Activated naive CD8-positive, alpha-beta T cell treated with anti-CD3 and anti-CD28 coated beads, Interleukin-2, amount 10 ng/mL, durations not matched to agents 7 days and 5 days (primary cell): ENCODE measurements at places on chromosomes 16 and 17.
A peak's percentile ranks its signal among the peaks of the same experiment; 100 is the strongest.

DNA sequence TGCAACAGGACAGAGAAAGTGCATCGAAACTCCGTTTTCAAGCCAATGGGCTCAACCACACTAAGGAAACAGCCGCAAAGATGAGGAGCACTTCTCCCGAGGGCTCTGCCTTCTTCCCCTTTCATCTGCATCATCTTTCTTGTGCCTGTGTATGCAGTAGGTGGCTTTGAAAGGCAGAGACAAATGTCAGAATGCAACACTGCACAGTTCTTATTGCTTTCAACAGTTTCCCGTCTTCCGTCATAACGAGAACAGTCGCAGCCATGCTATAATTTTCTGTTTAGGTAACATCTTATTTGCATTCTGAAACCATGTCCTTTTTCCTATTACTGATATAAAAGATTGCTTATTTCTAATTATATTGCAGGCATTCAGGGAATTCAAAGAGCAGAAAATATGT, 205.2 kb downstream of the SLC39A11 start:
- H3K27me3 ChIP-seq = no peaks in the 10 kb centered on the region
- no peak for DNase-seq
- H3K36me3 ChIP-seq = peaks cover 11% of the 10 kb centered on the region
- no peak overlapping the region for H3K4me3 ChIP-seq

GRCh38 chr17:59332749-59333377, 1.4 kb downstream of the YPEL2 start:
- peaks cover 6% of the 10 kb centered on the region for H3K36me3 ChIP-seq
- no peaks in the 10 kb centered on the region for H3K27me3 ChIP-seq
- H3K4me3 ChIP-seq = peak overlapping the region; percentile 95
- H3K4me1 ChIP-seq = peaks cover 38% of the 10 kb centered on the region
- DNase-seq = no peak

DNA sequence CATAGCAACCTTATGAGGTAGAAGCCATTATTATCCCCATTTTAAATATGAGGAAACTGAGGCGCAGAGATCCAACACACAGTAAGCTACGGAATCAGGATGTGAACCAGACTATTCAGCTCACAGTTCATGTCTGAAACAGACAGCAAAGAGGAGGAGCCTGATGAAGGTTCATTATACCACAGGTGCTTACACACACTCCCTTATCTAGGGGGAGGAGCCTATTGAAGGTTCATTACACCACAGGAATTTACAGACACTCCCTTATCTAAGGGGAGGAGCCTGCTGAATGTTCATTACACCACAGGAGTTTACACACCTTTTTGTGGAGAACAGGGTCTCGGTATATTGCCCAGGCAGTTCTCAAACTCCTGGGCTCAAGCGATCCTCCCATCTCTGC, 21.9 kb downstream of the C16orf95 start:
- H3K27me3 ChIP-seq = no peaks in the 10 kb centered on the region
- H3K4me1 ChIP-seq = peaks cover 2% of the 10 kb centered on the region
- H3K4me3 ChIP-seq = no peak overlapping the region
- H3K27ac ChIP-seq = no peak overlapping the region
- DNase-seq = no peak

DNA sequence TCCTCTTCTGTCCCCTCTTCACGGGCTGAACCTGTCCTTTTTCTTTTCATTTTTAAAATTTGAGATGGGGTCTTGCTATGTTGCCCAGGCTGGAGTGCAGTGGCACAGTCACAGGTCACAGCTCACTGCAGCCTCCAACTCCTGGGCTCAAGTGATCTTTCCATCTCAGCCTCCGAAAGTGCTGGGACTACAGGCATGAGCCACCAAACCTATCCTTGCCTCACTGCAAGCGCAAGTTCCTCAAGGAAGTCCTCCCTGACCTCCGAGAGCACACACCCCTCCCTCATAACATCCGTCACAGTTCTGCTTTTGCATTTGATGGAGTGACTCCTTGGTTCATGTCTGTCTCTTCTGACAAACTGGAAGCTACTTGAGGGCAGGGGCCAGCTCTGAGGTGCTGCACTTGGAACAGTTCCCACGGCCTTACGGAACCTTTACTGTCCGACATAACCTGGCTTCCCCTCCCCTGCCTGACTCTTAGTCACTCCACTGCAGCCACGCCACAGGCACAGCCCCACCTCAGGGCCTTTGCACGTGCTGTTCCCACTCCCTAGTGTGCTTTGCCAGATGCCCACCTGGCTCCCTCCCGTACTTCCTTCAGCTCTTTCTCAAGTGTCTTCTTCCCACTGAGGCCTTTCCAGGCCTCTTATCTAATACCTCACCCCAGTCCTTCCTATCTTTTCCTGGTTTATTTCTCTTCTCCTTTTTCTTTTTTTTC, 4.4 kb downstream of the TBX6 start:
- H3K36me3 ChIP-seq = peaks cover 16% of the 10 kb centered on the region
- H3K27me3 ChIP-seq = no peaks in the 10 kb centered on the region
- peak overlapping the region; percentile 58 for H3K27ac ChIP-seq
- no peak overlapping the region for H3K4me3 ChIP-seq
- DNase-seq = no peak
- H3K4me1 ChIP-seq = peaks cover 26% of the 10 kb centered on the region

DNA sequence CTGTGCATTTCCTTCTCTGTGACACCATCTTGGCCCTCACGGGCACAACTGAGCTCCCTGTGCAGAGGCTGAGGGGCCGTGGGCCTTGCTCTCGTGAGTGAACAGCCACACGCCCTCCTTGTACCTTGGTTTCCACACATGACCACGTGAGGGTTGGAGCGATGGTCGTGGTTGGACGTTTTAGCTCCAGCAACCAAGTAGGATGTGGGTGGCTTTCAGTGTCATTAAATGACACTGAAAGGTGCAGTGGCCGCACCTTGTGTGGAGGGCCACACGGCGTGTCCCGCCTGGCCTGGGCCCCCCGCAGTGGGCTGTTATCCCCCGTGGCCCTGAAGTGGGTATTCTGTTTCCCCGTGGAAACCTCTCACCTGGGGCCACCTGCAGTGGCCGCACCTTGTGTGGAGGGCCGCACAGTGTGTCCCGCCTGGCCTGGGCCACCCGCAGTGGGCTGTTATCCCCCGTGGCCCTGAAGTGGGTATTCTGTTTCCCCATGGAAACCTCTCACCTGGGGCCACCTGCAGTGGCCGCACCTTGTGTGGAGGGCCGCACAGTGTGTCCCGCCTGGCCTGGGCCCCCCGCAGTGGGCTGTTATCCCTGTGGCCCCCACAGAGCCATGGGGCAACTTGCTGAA, 28.2 kb downstream of the ACSF3 start:
- no peaks in the 10 kb centered on the region for H3K27me3 ChIP-seq
- peaks cover 7% of the 10 kb centered on the region for H3K4me1 ChIP-seq
- peak; percentile 24 for DNase-seq
- no peak overlapping the region for H3K27ac ChIP-seq

- H3K27ac ChIP-seq = no peak overlapping the region
- H3K4me1 ChIP-seq = peaks cover 15% of the 10 kb centered on the region
- H3K4me3 ChIP-seq = no peak overlapping the region
Observed at GRCh38 chr16:66300037-66300436, 66.5 kb upstream of the CDH5 start.

DNA sequence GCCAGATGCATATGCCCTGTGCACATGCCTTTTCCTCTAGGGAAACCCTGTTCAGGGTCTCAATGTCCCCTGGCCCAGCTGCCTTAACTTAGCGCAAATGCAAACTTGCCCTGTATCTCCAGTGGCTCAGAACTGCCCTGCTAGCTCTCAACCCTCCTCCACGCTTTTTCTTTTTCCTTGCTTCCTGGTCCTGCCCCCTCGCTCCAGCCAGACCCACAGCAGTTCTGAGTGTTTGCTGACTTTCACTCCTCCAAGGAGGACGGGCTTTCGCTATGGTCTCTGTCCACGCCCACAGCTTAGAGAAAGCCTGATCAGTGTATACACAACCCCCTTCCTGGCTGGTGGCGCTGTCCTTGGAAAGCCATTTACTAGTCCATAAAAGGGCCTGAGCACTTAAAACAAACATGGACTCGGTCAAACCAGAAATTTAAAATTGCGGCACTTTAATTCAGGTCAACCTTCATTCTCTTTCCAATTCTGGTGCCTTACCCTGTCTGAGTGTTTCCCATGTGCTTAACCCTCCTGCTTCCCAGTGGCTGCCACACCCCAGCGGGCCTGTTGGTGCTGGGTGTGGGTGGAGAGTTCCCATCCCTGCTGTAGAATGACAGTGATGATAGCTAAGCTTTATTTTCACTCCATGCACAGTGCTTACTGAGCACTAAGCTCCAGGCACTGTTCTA, 15.6 kb upstream of the TMEM98 start:
- no peak for DNase-seq
- H3K4me3 ChIP-seq = no peak overlapping the region
- peaks cover 25% of the 10 kb centered on the region for H3K4me1 ChIP-seq
- H3K27ac ChIP-seq = no peak overlapping the region

DNA sequence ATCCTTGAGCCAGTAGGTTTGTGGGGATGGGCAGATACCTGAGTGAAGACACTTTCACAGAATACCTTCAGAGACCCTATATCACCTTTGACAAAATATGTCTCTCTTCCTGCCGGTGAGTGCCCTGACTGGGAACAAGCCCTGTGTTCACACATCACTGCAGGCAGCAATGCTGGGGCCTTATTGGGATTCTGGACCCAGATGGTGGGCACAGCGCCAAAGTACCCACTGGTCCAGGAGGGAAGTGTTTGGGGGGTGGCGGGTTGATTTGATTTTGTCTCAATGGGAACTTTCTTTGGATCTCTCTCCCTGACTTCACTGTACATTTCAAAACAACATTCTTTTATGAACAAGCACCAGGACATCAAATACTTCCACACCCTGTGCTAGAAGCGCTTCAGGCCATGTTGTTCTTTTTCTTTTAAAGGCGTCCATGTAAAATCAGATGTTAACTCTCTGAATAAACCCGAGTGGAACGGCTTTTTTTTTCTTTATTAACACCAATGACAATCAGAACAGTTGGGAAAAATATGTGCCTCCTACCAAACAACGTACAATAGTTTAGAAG, 62.4 kb upstream of the AKTIP start:
- no peak for DNase-seq
- no peaks in the 10 kb centered on the region for H3K4me1 ChIP-seq
- H3K27me3 ChIP-seq = peaks cover 5% of the 10 kb centered on the region
- H3K4me3 ChIP-seq = no peak overlapping the region
- no peak overlapping the region for H3K27ac ChIP-seq
- H3K36me3 ChIP-seq = no peaks in the 10 kb centered on the region

- H3K4me1 ChIP-seq = peaks cover 17% of the 10 kb centered on the region
- DNase-seq = peak; percentile 61
- H3K27me3 ChIP-seq = peaks cover 2% of the 10 kb centered on the region
Observed at GRCh38 chr17:65173284-65173793, 36.2 kb downstream of the RGS9 start.

GRCh38 chr17:3602499-3602898, 6.7 kb downstream of the TRPV1 start:
- H3K36me3 ChIP-seq = no peaks in the 10 kb centered on the region
- H3K27ac ChIP-seq = no peak overlapping the region
- no peaks in the 10 kb centered on the region for H3K4me1 ChIP-seq
- H3K4me3 ChIP-seq = no peak overlapping the region
- DNase-seq = no peak
- H3K27me3 ChIP-seq = no peaks in the 10 kb centered on the region
